Hypothalamus (tissue), 51 donors: ENCODE measurements at places on chromosomes 1 and 21.

- DNase-seq = no peak
Measured at GRCh38 chr1:73026114-73026513, 743.8 kb upstream of the NEGR1 start.

- DNase-seq = no peak
Measured at GRCh38 chr1:150320667-150320978, 710 bp upstream of the PRPF3 start.

DNA sequence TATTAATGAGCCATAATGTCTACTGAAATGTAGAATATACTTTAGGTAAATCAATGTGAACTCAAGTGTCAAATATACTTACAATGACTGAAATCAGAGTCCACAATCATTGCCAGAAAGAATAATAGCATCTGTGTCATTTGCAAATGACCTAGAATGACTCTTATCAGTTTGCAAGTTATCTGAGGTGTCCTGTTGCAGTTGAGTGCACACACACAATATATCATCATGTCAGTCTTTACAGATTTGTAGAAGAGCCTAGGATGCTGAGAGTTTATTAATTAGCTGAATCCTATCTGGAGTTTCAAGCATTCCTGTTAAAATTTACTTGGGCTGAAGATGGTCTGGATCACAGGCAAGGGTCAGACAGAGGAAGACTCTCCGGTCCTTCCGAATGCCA is 324.0 kb upstream of the GREM2 start:
- DNase-seq = no peak

DNA sequence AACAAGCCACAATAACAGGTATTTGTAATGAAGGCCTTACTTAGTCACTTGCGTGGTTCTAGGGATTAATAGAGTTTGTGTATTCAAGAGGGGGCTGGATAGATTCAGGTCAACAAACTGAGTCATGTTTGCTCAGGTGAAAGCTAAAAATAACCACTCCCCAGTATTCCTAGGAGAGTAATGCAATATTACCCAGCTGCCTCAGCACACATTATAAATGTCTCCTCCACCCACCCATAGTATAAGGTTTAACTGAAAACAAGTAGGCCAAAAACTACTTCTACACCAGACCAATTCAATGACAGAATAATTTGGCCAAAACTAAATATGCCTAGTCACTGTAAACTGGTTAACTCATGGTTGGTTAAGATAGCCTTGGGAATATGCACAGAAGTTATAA is 34.4 kb downstream of the WLS start:
- DNase-seq = no peak

- no peak for DNase-seq
Measured at GRCh38 chr21:9780441-9780937, 740.9 kb upstream of the TPTE start.

- DNase-seq = no peak
Measured at GRCh38 chr1:29239142-29239541, 2.8 kb downstream of the PTPRU start.
